NCI-H2081 (cell line): ENCODE measurements at places on chromosomes 4 and X.

GRCh38 chrX:41602816-41603345, 85.9 kb upstream of the GPR34 start:
- no peak for DNase-seq

- DNase-seq = no peak
Measured at GRCh38 chr4:15042529-15043167, 40.4 kb downstream of the CPEB2 start.

GRCh38 chr4:80180743-80181142, 16.6 kb upstream of the PRDM8 start:
- DNase-seq = no peak

GRCh38 chr4:180058691-180059215, 2184.4 kb upstream of the TENM3 start:
- DNase-seq = peak; percentile 83

DNA sequence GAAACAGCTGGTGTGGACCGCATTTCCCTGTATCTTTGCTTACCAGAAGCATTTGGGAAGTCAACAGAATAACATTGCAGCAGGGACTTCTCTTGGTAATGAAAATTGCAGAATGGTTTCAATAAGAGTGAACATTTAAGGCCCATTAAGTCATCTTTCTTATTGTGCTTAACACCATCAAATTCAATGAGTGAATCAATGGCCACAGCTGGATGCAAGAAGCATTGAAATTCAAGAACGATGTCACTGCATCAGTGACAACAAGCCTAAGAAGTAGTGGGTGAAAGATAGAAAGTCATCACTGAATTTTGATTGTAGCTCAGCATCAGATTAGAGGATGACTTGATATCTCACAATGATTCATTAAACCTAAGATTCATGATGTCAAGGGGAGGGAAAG, 93.9 kb upstream of the GPM6A start:
- no peak for DNase-seq

DNA sequence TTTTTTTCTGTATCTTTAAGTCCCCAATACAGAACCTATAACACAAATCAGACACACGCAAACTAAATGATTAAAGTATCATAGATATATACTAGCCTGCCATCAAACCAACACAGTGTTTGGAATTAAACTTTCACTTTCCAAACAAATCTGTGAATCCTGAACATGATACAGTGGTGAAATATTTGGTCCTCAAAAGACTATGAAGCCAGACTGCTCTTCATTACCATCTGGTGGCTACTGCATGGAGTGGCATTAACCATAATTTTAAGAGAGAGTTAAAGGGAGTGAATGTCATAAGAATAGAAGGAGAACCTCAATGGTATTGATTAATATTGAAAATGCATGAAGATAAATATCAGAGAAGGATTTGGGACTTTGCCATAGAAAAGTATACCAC, 9.2 kb upstream of the GABRA4 start:
- DNase-seq = peak; percentile 25

GRCh38 chrX:141760761-141761160, 62.2 kb upstream of the SPANXD start:
- DNase-seq = no peak

GRCh38 chr4:15809058-15809457, 30.9 kb downstream of the CD38 start:
- DNase-seq = no peak

DNA sequence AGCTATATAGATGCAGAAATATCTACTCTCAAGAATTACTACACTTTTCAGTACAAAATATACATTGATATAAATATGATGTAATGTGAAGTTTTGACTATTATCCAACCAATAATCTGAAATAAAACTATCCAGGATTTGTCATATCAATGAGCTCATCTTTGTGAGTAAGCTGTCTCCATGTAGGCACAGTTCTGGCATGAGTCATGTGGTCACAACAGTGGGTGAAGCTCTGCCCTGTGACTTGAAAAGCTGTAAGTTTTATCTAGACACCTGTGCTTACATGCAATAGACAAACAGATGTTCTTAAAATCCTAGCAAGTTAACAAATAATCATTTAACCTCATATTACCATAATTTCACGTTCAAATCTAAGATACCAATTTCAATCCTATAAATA, 192.7 kb downstream of the GABRG1 start:
- no peak for DNase-seq

GRCh38 chr4:109044431-109044830, 258.0 kb downstream of the COL25A1 start:
- no peak for DNase-seq

- no peak for DNase-seq
Measured at GRCh38 chr4:100963627-100964026, 383.7 kb downstream of the PPP3CA start.

- DNase-seq = no peak
Measured at GRCh38 chrX:48532161-48532560, 7.4 kb upstream of the TBC1D25 start.

- DNase-seq = peak; percentile 15
Measured at GRCh38 chrX:107935664-107936433, 46.3 kb downstream of the TEX13B start.

- no peak for DNase-seq
Measured at GRCh38 chr4:181757910-181758660, 485.1 kb upstream of the TENM3 start.

GRCh38 chr4:90030953-90031352, 96.2 kb upstream of the CCSER1 start:
- DNase-seq = no peak

DNA sequence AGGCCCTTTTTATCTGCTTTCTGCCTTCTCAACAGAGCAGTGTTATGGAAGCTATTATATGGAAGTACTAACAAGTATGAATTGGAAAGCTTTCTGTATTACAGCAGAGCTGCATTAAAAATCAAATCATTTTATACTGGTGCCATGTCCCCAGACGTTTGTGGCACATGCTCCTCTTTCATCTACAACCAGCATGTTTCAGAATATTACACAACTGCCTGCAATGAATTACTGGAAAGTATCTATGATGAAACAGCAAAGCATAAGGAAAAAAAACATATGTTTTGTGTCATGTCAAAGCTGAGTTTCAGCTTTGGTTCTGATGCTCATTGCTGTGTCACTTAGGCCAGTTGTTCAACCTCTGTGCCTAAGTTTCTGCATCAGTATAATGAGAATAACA, 576.8 kb downstream of the GBA3 start:
- no peak for DNase-seq
